ENCODE measurements at places on chromosomes 12 and 14.

GRCh38 chr14:56810147-56810719 lies at the start of gene OTX2:
TSS of gene OTX2 (minus strand) at chr14:56810479. CDS start at chr14:56805456, 5,023 bp downstream.
- DNase-seq: no peak

DNA sequence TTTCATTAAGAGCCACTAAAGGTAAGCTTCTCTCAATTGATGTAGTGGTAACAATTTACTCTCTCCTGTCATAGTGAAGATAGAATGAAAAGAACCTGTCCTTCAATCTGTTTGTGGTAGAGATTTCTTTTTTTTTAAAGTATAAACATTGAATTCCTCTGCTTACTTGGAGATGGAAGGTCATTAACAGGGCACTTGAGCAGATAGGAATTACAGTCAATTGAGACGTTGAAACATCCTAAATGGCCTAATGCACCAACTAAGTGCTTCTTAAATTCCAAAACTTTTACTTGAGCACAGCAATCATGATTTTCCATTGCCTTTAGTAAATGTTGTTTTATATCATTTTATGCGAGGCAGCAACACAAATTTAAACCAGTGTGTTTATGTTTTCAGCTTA lies 241.4 kb downstream of the FOXG1 start:
- DNase-seq: no peak

DNA sequence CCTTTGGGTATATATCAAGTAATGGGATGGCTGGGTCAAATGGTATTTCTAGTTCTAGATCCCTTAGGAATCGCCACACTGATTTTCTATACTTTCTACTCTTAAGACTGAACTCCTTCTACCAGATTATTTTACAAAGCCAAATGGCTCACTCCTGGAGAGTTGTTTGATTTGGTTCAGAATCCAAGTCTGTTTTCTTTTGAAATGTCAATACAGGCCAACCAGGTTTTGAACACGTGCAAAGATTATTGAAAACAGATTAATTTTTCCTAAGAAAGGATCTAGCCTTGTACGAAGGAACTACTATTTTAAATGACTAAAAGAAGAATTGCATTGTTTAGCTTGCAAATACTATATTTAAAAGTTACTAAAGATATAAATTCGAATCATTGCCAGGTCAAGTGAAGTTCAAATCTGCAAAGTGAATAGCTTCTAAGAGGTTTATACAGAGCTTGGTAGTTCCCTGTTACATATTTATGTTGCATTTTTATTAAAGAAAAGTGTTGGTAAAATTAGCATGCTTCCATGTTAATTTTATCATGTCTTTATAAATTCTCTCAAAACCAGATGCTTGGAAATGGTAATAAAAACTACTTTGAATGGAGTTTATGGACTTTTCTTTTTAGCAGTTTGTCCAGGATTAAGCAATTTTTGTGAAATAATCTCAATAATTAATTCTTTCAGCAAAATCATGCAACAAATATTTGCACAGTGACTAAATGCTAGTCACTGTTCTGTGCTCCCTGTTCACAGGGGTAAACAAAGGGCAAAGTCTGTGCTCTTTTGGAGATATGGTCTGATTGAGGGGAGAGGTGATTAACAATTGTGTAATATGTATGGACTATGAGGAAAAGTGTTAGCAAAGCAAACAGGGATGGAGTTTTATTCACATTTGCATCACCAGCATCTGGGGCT lies 38.9 kb downstream of the GPR65 start:
- no peak for DNase-seq

DNA sequence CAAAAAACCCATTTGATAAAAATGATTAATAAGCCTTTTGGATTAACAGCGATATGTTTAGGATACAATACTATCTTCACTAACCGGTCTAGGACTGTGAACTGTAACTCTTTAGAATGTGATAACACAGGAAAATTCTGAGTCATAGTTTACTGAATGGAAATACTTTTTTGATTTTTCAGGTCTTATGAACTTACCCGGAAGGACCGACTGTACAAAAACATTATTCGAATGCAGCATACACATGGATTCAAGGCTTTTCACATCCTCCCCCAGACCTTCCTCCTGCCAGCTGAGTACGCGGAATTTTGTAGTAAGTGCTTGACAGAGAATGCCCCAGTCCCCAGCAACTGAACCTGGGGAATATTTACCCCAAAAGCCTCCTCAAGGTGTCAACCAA lies 29.0 kb downstream of the TTLL5 start:
- DNase-seq: no peak

- no peak for DNase-seq
These were observed 80.6 kb upstream of the DAAM1 start for GRCh38 chr14:59107819-59108218.

- no peak for DNase-seq
These were observed 298.6 kb downstream of the PDZRN4 start for GRCh38 chr12:41486718-41487117.

DNA sequence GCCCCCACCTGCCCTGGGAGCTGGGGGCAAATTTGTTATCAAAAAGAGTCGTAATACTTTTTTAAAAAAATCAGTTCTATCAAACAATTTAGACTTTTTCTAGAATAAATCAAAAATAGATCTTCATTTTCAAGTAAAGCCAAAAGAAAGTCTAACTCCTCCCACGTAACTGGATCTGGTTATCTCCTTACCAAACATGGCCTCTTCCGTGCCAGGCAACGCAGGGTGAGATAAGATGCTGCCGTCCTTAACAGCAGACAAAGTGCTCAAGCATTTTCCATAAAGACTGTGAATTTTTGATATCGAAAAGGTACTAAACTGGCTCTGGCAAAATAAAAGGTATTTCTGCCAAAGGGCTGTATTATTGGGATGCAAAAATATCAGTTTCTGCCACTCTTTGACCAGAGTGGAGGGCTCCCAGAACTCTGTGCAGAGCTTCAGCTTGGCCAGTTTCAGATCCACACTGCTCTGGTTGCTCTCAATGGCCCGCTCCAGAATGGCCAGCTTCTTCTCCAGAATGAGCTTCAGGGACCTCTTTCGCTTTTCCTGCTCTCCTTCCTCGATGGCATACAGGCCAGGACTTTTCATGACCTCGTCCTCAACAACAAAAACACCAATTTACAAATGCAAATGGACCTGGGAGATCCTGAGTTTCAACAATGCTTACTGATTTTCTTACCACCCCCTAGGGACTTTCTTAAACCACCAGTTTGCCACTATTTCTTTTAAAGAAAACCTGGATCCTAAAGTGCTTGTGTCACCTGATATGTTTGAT lies 29.0 kb downstream of the NRDE2 start:
- DNase-seq: no peak

DNA sequence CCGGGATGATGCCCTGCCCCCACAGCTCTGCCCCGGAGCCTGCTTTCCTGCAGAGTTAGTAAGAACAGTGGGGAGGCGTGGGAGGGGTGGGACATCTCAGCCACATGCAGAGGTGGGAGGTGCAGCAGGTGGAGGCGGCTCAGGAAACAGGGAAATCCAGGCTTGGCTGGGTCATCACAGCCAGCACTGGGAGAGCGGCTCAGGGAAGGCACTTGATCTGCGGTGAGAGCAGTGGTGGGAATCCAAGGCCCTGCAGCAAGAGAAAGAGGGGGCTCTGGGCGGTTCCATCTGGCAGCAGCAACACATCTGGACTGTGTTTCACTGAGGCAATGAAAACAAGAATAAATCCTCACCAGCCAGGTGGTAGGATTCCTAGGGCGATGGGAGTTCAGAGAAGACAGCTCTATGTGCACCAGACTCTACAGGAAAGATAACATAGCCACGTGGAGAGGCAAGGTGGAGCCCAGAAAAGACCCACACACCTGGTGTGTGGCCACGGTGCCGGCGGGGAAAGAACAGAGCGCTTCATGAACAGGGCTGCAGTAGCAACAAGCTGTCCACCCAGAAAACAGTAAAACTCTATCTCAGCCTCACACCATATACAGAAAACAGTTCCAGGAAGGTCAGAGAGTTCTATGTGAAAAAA lies 57.6 kb downstream of the CCDC85C start:
- no peak for DNase-seq

DNA sequence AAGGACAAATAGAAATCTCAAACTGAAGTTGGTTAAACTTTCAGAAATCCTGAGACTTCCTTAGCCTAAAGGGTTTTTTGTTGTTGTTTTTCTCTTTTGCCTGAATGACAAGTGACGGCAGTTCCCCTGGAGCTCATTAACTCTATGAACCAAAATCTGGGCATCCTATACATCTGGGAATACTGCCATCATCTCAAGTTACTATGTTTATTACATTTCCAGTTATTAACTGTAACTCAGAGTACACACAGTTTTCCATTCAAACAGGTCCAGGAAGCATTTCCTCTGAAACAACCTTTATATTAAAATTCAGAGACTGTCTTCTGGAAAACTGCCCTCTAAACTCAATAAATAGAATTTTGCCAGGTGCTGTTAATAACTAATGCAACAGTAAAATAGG lies 55.6 kb upstream of the CDKL1 start:
- DNase-seq: no peak

GRCh38 chr14:89720076-89720687 lies 234.3 kb downstream of the EFCAB11 start:
- no peak for DNase-seq

- no peak for DNase-seq
These were observed 1.0 kb downstream of the HIP1R start for GRCh38 chr12:122836027-122836921.

GRCh38 chr12:114499338-114499737 lies 93.4 kb upstream of the TBX5 start:
- DNase-seq: no peak

DNA sequence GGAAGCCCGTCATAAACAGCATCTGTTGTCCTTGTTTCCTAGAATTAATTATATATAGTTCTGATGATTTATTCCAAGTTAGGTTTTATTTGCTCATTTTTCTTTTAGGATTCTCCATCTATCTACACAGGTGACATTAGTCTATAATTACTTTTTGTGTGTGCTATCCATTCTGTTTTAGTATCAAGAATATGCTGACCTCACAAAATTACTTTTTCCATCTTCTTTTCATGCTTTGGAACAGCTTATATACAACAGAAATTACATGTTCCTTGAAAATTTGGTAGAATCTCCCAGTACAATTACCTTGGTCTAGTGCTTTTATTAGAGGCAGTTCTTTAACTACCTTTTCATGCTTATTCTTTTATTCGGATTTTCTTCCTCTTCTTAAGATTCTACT lies 54.3 kb upstream of the CATSPERB start:
- DNase-seq: no peak

- no peak for DNase-seq
These were observed 8.8 kb downstream of the CHURC1 start for GRCh38 chr14:64923015-64923414.

GRCh38 chr12:46516933-46517578 lies 144.5 kb upstream of the SLC38A2 start:
- no peak for DNase-seq

GRCh38 chr14:37566811-37567371 lies 28.2 kb downstream of the FOXA1 start:
- DNase-seq: no peak

GRCh38 chr12:13365748-13366366 lies 169.3 kb downstream of the EMP1 start:
- no peak for DNase-seq

DNA sequence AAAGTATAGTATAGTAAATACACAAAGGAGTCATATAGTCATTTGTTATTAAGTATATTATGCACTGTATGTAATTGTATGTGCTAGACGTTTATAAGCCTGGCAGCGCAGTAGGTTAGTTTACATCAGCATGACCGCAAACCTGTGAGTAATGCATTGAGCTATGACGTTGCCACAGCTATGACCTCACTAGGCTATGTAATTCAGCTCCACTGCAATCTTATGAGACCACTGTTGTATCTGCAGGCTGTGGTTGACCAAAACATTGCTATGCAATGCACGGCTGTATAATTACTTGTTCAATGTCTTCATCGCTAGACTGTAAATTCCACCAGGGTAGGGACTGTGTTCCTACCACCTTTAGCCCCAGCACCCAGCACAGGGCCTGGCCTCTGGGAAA lies 53.2 kb upstream of the VASH1 start:
- no peak for DNase-seq

DNA sequence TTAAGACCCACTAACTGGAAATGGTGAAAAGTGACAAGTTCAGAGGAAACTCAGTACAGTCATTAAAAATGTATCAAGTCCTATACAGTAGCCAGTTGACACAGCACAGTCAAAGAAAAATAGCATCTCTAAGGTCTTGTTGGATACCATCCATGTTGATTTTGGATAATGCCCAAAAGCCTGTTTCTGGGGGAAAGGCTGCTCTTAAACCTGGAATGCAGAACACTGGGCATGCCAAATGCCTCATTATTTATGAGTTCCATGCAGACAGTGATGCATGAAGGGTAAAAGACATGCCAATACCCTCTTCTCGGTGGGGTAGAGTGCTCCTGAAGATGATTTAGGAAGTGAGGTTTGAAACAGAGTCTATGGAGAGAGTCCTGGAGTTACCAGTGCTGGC lies 29.6 kb downstream of the KCNK13 start:
- no peak for DNase-seq

DNA sequence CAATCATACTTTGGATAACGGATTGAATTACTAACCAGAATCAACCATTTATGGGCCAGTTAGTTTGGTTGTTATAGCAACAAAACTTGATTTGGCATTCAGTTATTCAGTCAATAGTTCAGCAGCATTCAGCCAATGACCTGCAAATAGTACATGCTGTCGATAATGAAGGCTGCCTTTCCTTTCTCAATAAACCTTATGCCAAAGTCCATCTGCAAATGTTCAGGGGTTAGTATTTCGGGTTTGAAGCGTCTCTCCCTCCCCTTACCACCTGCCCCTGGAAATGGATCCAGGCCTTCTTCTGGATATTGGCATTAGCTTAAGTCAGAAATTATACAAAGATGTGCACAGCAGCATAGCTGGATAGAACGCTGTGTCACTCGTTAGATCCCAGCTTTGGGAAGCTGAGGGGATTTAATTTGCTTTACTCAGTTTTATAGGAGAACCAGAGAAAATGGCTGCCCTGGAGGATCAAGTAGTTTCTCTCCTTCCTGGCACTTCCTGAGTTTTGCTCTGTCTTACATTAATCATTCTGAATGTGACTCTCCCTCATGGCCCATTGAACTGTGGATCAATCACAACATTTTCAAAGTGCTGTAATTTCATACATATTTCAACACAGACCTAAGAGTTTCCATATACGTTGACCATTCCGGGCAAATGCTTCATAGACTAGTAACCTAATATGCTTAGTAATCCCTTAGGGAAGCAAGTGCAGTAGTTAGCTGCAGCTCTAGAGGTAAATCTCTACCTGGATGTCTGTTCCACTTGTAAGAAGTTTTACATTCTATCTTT lies 46.7 kb upstream of the PTPRR start:
- DNase-seq: no peak

- no peak for DNase-seq
These were observed 227.2 kb upstream of the TBX3 start for GRCh38 chr12:114911196-114911595.

DNA sequence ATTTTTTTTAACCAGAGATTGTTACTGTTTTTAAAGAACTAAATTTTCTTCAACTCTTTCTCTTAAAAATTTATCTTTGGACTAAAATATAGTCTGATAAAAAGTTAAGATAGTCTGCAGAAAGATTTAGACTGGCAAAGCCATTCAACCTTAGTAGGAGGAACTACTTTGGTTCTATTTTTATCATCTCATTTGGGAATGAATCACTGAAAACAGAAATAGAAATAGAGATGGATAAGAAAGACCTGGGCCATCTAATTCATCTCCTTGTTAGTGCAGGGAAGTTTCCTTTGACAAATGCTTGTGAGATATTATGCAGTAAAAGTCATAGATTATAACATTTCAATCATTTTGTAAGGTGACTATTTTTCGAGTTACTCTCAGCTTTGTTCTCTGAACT lies 263.2 kb upstream of the NPAS3 start:
- no peak for DNase-seq

GRCh38 chr12:104750061-104750460 lies 208.0 kb downstream of the SLC41A2 start:
- no peak for DNase-seq
